ENCODE measurements at places on chromosomes 13 and 19. TPM values are rescaled to one million over a fixed set of nuclear protein-coding genes. Genes with fewer than 3 reads are reported as not detected.

Gene ICAM5
- total RNA-seq: 3.8 TPM

DNA sequence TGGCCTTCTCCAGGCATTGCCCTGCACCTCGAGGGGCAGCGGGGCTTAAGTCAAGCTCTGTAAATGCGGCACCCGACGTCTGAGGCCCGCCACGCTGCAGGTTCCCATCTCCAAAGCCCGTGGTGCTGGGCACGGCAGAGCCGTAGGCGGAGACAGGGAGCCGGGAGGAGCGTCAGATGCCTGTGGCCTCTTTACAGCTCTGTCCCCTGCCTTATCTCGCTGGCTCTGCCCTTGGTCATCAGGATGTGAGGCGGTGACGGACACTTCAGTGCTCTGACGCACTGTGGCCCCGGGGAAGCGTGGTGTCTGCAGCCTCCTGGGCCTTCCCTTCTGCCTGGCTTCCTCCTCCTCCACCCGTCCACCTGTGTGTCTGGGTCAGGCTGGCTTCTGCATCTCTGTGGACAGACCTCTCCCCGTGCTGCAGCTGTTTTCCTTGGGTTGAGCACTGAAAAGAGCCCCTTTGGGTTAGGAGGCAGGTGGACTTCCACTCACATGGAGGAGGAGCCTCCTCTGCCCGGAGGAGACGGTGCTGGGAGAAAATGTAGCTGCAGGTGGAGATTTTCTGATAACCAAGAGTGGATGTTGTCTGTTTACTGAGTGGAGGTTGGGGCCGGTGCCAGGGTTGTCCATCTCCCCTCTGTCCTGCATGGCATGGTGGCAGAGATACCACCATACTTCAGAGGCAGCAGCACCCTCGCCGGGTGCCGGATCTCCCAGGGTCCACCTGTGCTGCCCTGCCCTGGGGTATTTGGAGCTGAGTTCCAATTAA lies 14.6 kb downstream of the MCF2L start:
- no peak for DNase-seq

DNA sequence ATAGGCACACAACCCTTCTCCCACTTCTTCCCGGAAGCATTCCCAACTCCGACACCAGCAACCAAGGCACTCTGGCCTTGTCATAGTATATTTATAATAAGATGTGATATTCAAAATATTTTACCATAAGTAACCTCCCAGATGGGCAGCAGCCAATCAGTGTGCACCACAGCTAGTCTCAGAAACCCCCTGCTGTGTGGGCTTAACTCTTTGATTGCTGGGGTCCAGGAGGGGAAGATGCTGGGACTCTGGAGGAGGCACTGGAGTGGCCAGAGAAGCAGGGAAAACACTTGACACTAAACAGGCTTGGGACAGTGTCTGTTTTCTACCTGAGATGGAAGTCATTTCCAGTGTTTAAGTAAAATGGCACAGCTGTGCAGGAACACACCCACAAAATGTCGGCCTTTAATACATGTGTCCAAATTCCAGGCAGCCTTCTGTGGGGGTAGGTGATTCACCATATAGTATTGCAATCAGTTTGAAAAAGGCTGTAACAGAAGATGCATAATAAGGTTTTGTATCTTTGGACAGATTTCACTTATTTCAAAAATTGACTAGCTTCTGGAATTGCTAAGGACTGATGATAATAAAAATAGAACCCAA lies 100.7 kb downstream of the MBNL2 start:
- no peak for DNase-seq

- DNase-seq: no peak
These were observed 421.7 kb upstream of the GPC6 start for GRCh38 chr13:92804926-92805325.

- DNase-seq: no peak
These were observed 4.9 kb downstream of the SMIM24 start for GRCh38 chr19:3475449-3475848.

GRCh38 chr19:45998834-45999233 lies 3.6 kb downstream of the CCDC61 start:
- DNase-seq: no peak

DNA sequence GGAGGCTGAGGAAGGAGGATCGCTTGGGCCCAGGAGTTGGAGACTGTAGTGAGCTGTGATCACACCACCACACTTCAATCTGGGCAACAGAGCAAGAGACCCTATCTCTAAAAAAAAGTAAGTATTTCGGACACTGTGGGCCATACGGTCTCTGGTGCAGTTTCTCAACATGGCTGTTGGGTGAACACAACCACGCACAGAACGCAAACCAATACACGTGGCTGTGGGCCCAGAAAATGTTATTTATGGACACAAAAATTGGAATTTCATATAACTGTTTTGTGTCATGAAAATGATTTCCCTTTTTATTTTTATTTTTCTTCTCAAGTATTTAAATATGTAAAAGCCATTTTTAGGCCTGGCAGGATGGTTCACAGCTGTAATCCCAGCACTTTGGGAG lies 19.5 kb downstream of the LDLR start:
- no peak for DNase-seq

- no peak for DNase-seq
These were observed 24.4 kb upstream of the GPR18 start for GRCh38 chr13:99282264-99283231.

All from activated CD4-positive, alpha-beta T cell treated with anti-CD3 and anti-CD28 coated beads, Interleukin-2, amount 10 ng/mL, durations not matched to agents 24 days and 14 days (primary cell).